OCI-M1 (cell line): ENCODE measurements at places on chromosomes 16 and 17.

- no peak for DNase-seq
Measured at GRCh38 chr17:33352526-33352925, 59.4 kb upstream of the ASIC2 start.

- no peak for DNase-seq
Measured at GRCh38 chr17:36515837-36516236, 18.8 kb downstream of the MYO19 start.

DNA sequence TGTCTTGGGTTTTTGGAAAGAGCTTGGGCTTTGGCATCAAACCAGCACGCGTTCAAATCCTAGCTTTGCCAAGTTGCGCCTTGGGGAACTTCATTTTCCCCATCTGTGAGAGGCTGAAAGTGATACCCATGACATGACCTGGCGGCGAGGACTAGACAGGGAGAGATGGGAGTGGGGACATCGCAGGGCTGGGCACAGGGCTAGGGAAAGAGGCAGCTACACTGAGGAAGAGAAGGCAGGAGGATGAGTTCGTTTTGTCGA lies 202.9 kb downstream of the IRF8 start:
- no peak for DNase-seq

DNA sequence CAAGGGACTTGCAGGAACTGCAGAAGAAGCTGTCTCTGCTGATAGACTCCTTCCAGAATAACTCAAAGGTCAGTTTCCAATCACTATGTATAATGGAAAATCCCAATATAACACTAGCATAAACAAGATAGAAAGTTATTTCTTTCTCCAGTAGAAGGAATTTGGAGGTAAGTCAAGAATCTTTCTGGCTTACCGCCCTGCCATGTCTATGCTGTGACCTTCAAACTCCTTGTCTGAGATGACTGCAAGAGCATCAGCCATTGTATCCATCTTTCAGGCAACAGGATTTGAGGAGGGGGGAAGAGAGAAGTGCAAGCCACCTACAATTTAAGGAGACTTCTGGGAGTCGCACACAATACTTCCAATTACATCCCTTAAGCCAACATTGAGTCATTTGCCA lies 2.7 kb downstream of the LDAF1 start:
- DNase-seq = no peak

DNA sequence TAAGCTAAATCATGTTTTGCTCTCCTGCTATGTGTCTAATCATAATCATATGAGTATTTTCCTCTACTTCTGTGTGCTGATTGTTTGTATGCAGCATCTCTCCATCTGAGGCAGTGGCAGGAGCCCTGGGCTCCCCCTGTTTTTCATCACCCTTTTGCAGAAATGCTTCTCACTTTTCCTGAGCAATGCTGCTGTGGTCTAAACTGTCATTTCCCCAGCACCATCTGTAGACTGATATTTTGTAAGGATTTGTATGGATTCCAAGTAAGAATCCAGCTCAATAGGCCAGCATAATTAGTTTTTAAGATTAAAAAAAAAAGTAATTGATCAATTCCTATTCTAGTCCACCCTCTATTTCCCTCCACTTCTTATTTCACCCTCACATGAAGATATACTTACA lies 257.0 kb upstream of the CPHXL start:
- DNase-seq = no peak
